Stimulated activated CD8-positive, alpha-beta memory T cell treated with anti-CD3 and anti-CD28 coated beads, Interleukin-4, amount 100 ng/mL, for 1 hour (primary cell): ENCODE measurements at places on chromosomes 5 and 9.

- DNase-seq = peak; percentile 85
These were observed at the start of gene RFK for GRCh38 chr9:76394195-76394959. RFK (minus strand) TSS chr9:76394426; CDS start chr9:76394171, 255 bp downstream.

DNA sequence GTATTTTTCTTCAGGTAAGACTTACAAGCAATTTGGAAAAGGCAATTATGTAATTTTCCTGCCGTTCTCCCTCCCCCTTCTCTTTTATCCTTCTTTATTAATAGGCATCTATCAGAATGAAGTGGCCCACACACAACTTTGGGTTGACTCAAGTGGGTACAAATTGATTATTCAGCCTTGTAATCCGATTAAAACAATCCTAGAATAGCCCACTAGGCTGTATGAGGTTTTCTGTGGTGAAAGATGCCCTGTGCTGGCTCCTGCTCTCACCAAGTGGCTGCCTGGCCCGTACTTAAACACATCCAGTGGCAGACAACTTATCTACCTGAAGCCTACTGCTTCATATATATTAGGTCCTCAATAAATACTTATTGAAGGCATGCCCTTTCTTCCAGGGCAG lies 177.3 kb upstream of the C9orf72 start:
- DNase-seq = no peak

GRCh38 chr5:65481635-65482295 lies at the start of gene ADAMTS6:
ADAMTS6 (minus strand) TSS chr5:65481920; CDS start chr5:65473673, 8,247 bp downstream.
- DNase-seq = peak; percentile 57

GRCh38 chr5:56190497-56190896 lies 42.6 kb downstream of the ANKRD55 start:
- DNase-seq = no peak

DNA sequence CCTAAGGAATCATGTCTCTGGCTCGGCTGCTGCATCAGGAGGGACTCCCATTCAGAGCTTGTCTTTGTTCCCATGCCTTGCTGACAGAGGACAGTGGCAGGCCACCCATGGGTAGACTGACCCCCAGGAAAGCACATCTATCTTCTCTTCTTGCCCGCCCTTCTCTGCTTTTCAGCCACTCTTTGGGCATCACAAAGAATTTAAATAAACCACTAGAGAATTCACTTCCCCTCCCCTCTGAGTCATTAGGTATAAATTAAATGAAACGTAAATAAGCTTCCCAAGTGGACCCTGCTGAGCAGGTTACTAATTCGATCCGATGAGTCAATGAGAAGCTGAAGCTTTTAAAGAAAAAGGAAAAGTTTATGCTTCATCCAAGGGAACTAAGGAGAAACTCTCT lies 97.0 kb downstream of the DRD1 start:
- no peak for DNase-seq

GRCh38 chr5:44774279-44774880 lies 34.4 kb upstream of the MRPS30 start:
- DNase-seq = no peak

- no peak for DNase-seq
These were observed 25.7 kb downstream of the DRD1 start for GRCh38 chr5:175418251-175418650.

GRCh38 chr9:104412238-104412637 lies 91.8 kb upstream of the OR13F1 start:
- DNase-seq = no peak

DNA sequence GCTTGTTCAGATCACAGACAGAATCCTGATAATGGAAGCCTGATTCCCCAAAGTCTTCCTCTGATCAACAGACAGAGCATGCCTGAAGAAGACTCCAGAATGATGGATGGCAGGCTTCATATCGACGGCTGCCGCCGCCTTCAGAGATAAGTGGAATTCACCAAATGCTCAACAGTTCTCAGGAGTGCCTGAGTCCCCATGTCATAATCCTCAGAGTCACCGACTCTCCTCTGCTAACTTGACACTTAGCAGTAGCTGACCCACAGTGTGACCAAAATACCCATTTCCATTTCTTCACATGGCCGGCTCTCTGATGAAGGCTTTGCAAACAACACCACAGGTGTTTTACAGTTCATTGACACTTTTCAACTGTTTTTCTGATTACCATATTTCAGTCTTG lies 58.7 kb downstream of the PRDM6 start:
- DNase-seq = no peak

GRCh38 chr9:122370869-122371755 lies at the start of gene PTGS1:
PTGS1 (plus strand) TSS chr9:122371024; CDS start chr9:122371085, 61 bp downstream.
- DNase-seq = no peak

DNA sequence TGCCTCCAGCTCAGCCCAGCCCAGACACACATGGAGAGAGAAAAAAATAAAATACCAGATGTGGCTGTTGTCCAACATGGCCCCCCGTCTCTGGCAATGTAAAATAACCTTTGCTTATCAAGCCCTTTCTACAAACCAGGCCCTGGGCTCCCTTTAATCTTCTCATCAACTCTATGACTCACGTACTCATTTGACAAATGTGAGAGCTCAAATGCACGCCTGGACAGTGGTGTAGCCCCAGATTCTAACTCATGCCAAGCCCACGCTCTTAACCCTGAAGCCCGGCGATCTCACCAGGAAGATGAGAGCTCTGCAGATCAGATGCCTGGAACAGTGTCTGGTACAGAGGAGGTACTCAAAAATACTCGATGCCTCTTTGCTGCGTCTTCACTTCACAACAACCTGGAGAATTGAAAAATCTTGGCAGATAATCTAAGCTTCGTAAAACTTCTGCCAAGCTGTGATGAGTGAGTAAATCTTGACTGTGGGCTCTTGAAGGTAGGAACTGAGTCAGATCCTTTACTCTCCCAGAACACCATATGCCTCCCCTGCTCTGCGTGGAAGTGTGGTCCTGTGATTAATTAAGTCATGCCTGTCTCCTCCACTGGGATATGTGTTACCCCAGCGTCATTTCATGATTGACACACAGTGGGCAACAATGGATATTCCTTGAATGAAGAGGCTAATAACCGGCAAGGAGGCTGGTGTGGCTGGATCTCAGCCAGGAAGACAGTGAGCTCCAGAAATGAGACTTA lies 102.0 kb upstream of the FSTL4 start:
- DNase-seq = no peak

DNA sequence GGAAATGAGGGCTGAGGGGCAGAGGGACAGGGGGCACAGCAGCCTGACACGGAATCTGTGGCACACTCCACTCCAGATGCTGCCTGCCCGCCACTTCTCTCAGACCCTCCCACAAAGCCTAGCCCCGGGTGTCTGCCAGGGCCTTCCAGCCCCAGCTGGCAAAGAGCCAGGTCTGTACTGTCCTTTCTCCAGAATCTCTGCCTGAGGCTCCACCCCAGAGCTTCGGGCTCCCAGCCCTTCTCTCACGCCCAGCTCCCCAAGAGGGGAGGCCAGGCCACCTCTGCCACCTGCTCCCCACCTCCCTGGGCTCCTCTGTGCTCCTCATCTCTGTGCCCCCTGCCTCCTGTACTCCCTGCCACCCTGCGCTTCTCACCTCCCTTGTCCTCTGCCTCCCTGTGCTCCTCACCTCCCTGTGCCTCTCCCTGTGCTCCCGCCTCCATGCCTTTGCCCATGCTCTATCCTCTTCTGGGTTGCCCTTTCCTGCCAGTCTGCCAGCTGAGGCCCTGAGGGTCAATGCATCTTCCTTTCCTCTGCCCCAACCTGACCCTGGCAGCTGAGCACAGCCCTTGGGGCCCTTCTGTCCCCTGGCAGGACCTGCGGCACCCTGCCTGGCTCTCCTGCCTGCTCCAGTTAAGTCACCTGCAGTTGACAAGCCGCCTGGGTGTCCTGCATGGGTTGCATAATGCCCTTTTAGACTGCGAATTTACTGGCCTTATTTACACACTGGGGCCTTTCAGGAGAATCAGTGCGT lies 36.4 kb downstream of the RASGEF1C start:
- DNase-seq = no peak

DNA sequence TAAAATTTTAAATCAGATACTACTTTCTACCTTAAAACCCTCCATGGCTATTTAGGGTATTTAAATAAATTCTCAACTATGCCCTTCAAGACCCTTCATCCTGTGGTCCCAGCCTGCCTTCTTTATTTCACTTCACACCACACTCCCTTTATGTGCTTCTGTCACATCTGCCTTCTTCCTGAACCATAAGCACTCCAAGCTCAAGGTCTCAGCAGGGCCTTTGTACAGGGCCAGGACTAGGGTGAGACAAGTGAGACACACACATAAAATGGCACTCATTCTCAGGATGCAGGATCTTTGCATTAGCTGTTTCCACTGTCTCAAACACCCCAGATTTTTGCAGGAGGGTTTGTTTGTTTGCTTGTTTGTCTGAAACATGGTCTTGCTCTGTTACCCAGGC lies 7.6 kb downstream of the ITK start:
- DNase-seq = no peak

DNA sequence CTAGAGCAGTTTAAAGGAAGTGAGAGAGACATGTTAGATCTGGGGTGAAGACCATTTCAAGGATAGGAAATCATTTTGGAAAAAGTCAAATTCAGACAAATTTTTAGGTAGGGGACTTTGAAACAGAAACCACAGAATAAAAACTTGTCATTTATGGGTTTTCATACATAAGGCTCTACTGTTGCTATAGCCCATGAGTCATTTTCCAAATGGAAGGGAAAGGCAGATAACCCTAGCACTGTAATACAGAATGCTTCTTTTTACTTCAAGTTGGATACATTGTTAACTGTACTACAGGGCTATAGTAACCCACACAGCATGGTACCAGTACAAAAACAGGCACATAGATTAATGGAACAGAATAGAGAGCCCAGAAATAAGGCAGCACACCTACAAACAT lies 455.4 kb downstream of the EBF1 start:
- no peak for DNase-seq

- DNase-seq = no peak
These were observed 4.1 kb downstream of the EQTN start for GRCh38 chr9:27292659-27293405.

DNA sequence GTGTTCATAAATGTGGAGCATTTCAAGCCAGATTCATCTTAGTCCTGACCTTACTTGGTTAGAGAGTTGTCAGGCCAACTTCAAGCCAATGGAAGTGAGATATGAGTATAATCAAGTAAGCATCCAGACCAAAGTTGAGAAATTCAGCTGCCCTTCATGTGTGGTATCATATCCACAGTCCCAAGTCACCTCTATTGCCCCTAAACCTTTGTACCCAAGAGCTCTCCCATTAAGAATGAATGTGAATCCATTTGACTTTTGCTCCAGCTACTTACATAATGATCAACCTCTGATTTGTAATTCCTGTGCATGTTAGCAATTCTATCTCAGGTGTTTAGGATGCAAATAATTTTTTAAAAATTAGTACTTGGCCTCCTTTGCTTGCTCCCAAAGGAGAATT lies 342.7 kb downstream of the ADGRV1 start:
- no peak for DNase-seq

GRCh38 chr5:152465140-152465539 lies 60.1 kb upstream of the NMUR2 start:
- DNase-seq = no peak
